ENCODE measurements at places on chromosomes 1 and 21.
A peak's percentile ranks its signal among the peaks of the same experiment; 100 is the strongest.

- DNase-seq: no peak
These were observed 14.5 kb upstream of the TARS2 start for GRCh38 chr1:150472601-150473200.

- no peak for DNase-seq
These were observed 24.1 kb upstream of the DESI2 start for GRCh38 chr1:244628789-244629188.

DNA sequence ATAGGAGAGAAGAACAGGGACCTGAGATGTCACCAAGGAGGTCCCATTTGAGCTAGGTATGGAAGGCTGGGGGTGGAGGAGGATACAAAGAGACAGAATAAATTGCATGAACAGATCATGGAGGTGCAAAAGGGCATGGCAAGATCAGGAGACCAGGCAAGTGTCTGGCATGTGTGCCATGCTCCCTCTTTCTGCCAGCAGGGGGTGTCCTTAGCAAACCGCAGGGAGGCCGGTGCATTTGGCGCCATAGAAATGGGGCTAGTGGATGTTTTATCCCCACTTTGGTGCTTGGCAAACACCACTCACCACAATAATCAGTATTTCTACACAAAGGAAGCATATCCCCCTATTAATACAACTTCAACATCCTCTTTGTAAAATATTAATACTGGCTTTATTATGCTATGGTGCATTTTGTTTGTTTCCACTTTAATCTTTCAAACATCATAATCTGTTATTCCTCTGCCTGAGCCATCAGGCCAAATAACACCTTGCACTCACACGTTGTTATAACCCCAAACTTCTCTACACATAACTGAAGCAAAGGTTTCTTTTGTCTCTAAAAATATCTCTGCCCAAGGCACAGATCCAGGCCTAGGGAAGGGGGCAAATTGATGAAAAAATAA, 25.9 kb downstream of the S100A6 start:
- peak; percentile 66 for DNase-seq

DNA sequence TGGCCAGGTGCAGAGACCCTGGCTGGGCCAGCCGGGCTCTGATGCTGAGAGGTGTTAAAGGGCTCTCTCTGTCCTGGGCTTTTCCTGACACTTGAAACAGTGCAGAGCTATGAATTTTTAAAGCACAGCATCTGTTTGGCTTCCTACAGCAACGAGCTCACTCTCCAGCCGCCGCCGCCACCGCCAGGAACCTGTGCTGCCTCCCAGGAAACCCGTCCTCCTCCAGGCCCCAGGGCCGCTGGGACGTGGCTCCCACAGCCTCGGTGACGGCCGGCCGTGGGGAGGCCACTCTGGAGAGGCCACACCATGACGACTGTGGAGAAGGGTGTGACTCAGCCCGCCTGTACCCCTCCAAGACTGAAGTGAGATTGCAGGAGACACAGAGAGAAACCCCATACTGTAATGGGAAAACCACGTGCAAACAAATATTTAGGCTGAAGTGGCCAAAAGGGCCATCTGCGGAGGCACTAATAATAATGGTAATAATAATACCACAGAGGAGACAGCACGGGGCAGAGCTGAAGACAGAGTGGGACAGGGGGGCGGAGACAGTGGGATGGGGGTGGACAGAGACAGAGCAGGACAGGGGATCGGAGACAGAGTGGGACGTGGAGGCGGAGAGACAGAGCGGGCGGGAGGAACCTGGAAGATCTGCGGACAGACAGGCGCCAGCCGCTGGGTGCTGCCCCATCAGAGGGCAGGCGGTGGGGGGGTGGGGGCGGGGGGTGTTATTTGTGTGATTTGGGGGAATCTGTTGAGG, 139.2 kb downstream of the CASZ1 start:
- no peak for DNase-seq

DNA sequence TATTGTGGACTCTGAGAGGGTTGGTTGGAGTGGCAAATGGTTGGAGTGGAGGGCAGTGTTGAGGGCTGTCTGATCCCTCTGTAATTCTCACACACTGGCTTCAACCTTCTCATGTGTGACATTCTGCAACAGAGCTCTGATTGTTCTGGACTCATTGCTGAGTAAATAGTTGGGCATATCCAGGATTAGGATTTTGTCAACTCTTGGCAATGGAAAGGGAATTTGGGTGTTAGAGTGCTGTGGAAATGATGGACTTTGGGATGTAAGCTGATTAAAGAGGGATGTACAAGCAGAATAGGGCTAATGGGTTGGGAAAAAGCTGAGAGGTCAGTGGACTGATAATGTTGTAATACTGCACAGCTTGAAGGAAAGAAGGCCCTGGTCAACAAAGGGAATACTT, 16.5 kb downstream of the TLCD4 start:
- DNase-seq: no peak

GRCh38 chr21:41168391-41169257, 664 bp downstream of the BACE2 start:
- peak; percentile 57 for DNase-seq

DNA sequence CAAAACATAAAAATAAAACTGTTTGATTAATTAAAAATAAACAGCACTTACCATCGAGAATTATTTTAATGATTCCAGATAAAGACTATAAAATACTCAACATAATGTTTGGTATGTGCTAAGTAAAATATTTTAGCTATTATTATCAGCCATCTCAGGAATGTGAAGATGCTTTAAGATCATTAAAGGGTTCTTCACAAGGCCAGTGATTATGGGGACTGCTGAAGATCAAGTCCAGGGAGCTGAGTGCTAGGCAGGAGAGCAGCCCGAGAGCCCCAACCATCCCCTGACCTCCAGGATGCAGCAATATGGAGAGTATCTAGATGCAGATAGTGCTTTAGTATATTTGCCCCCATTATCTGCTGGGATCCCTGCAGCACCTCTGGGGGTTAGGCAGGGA, 4.6 kb upstream of the TACSTD2 start:
- no peak for DNase-seq

DNA sequence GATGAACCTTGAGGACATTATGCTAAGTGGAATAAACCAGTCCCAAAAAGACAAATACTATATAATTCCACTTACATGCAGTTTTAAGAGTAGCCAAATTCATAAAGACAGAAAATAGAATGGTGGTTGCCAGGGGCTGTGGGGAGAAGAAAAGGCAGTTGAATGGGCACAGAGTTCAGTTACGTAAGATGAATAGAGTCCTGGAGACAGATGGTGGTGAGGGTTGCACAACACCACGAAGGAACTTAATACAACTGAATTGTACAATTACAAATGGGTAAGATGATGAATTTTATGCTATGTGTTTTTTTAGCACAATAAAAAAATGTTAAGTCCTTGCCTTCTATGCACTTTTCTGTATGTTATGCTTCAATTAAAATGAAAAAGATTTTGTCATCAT, 66.6 kb downstream of the CD34 start:
- DNase-seq: no peak
